A549 treated with GW870086 at 1 μM for 4 hours (cell line): ENCODE measurements at places on chromosomes 6 and 20. TPM values are rescaled to one million over a fixed set of nuclear protein-coding genes. Genes with fewer than 3 reads are reported as not detected.

The TAP1 gene
- 34.1 to 42.0 TPM (median 39.9 TPM) in 5 replicates for total RNA-seq

The DEFB132 gene
- not detected in 5 replicates for total RNA-seq

The TGM2 gene
- total RNA-seq = 316 to 478 TPM (median 426 TPM) in 5 replicates

The MAS1 gene
- not detected in 5 replicates for total RNA-seq

The CNBD2 gene
- 5.6 to 7.1 TPM (median 6.2 TPM) in 5 replicates for total RNA-seq

The ZNF391 gene
- 0.21 to 0.32 TPM (median 0.25 TPM) in 5 replicates for total RNA-seq

The NCOA6 gene
- 17.4 to 21.5 TPM (median 19.1 TPM) in 5 replicates for total RNA-seq

The SPATA25 gene
- 0.56 to 0.74 TPM (median 0.69 TPM) in 5 replicates for total RNA-seq

The TFAP2B gene
- total RNA-seq = not detected in 5 replicates

The TMEM217 gene
- total RNA-seq = 0.33 to 1.7 TPM (median 0.72 TPM) in 5 replicates

The TMC2 gene
- total RNA-seq = not detected in 5 replicates

The LPA gene
- total RNA-seq = 0.03 to 0.13 TPM (median 0.09 TPM) in 5 replicates
